Amniotic stem cell (primary cell): ENCODE measurements at places on chromosomes 7 and 10.

DNA sequence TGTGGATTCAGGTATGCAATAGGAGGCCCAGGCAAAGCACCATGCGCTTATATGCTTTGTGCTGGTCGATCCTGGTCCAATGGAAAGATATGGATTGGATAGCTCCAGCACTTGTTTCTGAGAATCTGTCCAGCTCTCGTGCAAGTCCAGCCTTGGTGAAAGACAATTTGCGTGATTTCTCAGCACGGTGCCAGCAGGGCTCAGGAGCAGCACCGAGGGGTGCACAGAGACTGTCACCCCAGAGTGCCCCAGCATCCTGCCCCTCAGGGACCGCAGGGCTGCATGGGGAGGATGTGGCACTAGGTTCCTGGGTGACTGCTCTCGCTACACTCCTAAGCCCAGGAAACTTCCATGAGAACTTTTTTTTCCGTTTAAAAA, 225.2 kb downstream of the WDR37 start:
- no peak for DNase-seq

DNA sequence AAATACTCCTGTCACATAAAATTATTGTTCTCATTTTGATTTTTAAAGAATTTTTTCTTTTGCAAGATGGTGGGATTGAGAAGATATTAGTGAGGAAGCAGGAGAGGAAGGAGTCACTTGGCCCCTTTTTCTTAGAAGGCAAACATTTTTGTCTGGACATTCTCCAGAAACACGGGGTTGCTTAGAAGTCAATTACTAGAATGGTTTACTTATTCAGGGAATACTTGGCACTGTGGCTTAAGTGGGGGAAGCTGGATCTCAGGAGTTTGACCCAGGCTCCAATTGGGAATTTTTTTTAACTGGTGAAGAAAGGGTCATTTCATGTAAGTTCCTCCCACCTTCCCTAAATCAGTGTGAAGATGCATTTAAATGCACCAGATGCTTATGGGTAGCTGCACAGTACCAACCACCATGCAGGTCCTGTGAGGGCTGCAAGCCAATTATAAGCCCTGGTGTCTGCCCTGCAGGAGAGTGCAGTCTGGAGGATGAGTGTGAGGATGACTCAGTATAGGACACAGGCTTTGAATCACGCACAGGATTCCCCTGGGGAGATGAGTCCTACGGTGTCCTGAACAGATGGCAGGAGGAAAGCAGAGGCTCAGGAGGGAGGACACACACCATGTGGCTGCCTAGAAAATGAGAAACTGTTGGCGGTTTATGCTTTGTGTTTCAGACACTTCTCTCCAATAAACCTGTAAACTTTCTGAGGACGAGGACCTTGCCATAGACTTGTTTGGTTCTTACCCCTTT, 299.1 kb downstream of the PLXNA4 start:
- no peak for DNase-seq

DNA sequence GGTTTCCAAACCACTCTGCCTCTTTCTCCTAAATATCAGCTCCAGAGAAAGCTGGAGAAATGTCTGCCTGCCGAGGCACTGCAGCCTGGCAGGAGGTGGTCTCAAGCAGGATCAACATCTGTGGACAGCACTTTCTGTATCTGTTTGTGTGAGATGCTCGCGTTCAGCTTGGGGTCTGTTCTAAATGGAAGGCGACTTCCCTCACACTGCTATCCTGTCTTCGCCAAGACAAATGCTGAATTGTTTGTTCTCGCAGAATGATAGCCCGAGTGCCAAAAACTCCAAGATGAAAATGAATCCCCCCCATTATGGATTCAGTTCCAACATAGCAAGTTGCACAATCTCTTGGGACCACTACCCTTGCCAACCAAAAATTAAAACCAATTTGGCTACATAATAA, 72.2 kb upstream of the PALS2 start:
- no peak for DNase-seq

DNA sequence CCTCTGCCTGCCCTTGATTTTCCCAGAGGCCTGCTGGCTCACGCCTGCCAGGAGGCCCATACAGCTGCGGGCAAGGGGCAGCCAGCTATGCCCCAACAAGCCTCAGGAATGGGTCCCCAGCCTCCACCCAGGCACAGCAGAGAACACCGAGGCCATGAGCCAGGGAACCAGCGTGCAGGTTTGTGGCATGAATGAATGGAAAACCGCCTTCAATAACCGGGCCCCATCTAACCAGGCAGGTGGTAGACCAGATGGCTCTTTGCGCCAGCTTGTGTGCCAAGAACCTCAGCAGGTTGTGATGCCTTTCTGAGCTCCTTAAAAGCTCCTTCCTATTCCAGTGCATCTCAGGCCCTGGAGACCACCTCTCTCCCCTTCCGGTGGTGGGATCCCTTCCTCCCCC, 50.2 kb downstream of the ELFN1 start:
- DNase-seq: no peak

GRCh38 chr7:135717693-135718092, 10.3 kb downstream of the SLC13A4 start:
- DNase-seq: no peak

DNA sequence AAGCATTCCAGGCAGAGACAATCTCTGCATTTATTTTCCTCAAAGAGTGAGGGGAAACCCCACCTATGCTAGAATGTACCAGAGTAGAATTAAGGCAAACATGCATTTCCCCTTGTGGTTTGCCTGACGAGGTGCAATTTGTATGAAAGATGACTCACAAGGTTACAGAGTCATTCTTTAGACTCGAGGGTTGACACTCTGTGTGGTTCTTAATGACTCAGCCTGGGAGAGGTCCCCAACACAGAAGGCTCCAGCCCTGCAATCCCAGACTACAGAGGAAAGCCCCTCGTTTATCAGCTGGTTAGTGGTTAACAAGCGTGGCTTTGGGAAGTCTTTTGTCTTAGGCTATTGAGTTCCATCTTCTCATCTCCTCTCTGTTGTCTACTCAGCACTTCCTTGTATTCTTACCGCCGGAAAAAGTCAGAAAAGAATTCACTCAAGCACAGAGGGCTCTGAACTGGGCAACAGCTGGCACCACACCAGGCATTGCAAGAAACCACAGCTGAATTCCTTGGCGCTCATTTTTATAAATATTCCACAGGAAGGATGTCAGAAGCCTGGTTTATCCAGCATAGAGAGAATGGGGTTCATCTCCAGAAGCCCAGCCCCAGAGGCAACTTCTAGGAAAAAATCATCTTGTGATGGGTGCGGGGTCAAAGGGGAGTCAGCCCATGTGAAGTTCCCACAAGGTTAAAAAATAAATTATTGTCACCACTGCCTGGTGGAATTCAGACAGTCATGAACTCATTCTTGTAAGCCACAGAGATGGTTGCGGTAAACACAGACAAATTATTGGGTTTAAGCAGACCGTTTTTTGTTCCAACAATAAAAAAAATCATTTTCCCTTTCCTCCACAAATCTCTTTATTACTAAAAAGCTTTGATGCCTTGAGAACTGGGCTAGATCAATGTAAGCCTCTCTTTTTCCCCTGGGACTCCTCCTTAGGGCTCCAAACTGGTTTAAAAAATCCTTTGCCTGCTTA, 24.5 kb upstream of the SVIL start:
- DNase-seq: peak; percentile 97

GRCh38 chr10:78072504-78072903, 38.8 kb downstream of the RPS24 start:
- DNase-seq: no peak

DNA sequence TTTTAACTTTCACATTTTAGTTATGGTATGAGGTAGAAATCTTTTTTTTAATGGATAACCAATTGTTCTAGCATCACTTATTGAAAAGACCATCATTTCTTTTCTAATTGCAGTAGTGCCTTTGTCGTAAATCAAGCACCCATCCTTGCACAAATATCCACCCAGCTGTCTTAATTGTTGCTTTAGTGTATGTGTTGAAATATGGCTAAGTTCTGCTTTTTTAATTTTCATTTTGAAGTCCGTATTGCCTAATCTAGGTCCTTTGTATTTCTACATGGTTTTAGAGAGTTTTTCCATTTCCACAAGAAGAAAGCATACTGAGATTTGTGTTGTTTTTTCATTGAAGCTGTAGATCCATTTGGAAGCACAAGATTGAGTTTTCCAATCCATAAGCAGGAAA, 259.6 kb upstream of the SEMA3E start:
- no peak for DNase-seq

DNA sequence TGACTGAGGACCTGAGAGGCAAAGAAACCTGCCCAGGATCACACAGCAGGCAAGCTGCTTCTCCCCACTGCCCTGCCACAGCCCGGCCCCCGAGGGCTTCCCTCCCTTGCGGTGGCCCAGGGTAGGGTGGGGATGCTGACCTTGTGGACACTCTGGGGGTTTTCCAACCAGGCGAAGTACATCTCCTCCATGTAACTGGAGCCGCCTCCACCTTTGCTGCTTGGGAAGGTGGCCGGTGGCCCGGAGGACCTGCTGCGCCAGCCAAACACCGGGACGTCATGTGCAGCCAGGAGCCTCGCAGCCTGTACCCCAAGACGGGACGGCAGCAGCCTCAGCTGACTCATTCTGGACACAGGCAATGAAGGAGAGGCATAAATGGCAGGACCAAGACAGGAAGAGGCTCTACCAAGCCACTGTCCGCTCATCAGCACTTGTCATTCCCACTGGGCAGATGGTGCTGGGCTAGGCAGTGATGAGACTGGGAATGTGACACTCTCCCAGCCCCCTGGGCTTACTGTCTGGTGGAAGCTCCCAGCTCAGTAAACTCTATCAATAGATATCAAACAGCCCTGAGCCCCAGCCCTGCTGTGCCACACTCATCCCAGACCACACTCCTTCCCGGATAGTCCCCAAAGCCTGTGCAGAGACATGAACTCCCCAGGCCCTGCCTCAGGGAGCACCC, 3.7 kb downstream of the OGDHL start:
- no peak for DNase-seq

- no peak for DNase-seq
Observed at GRCh38 chr7:105106473-105106872, 92.5 kb downstream of the KMT2E start.

DNA sequence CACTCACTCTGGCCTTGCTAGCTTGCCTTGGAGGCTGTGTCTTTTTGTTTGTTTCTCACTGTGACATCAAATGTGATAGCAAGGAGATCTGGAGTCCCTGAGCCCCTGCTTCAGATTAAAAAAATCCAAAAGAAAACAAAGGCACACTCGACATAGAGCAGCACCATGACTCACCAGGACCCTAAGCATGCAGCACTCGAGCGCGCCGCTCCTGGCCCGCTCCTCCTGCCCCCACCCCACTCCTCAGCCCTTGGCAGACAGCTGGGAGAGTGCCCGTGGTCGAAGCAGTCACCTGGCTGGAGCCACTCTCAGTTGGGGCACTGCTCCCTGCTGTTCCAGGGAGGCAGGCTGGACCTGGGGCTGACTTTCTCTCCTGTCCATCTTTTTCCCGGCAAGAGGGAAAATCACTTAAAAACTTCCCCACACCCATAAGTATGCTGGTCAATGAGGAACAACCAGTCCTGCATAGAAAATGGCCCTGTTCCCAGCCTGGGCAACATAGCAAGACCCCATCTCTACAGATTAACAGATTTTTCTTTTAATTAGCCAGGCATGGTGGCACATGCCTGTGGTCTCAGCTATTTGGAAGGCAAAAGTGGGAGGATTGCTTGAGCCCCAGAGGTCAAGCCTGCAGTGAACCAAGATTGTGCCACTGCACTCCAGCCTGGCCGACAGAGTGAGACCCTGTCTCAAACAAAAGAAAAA, 128.4 kb downstream of the PAXIP1 start:
- no peak for DNase-seq

DNA sequence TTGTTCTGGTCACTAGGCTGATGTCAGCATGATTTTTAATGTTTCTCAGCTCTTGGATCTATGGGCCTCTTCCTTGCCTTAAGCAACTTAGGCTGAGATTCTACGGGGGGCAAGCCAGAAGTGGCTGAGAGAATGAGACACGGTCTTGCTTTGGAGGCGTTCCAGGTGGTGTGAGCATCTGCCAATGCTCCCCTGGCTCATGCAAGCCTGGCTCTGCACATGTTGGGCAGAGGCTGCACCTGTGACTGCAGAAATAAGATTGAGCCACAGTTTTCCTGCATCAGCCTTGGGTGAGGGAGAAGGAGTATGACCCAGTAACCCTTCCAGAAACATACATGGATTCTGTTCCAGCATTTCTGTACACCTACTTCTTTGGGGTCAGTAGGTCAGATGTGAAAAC, 41.9 kb downstream of the C10orf120 start:
- no peak for DNase-seq

DNA sequence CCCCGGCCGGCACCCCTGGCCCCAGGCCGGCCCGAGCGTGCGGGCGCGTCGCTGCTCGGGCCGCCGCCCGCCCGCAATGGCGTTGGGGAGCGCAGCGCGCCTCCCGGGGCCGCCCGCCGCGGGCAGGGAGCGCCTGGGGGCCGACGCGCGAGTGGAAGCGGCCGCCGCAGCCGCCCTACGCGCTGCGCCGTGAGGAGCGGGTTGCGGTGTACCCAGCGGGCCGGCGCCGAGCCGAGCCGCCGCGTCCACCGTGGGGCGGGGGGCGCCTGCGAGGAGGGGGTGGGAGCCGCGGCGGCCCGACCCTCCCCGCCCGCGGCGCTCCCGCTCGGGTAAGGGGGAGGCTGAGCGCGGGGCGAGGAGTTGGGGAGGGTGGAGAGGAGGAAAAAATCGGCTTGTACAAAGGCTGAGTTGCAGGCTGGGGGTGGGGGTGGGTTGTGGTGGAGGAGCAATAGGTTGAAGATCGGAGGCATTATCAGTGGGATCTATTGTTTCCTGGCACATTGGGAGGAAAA, 473 bp downstream of the PPP1R9A start:
- DNase-seq: no peak

DNA sequence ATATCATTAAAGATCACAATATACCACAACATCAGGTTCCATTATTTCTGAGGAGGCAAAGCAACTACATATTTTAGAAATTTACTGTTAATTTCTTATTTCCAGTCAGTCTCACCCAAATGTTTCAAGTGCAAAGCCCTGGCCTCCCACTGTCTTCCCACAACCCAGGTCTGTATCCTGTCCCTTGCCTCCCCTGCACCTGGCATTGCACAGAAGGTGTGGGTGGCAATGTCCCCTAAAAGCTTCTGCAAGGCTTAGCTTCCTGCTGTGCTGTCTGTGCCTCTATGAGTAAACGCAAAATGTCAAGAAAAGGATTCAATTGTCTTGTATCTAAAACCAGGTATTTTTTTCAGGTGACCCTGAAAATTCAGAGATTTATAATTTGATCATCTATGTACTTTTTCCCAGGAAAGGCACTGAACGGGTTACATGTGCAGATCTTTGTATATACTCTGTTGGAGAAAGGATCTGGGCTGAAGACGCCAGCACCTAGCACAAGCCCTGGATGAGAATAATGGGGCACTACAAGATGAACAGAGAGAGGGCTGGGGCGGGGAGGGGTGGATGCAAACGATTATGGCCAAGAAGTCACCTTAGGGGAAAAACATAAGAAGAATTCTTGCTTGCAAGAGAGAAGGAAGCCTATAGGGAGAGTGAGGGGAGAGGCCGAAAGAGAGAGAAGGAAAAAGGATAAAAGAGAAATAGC, 3.1 kb upstream of the ANTXRL start:
- DNase-seq: no peak

GRCh38 chr7:92723943-92724342, 112.4 kb downstream of the CDK6 start:
- DNase-seq: no peak

- DNase-seq: no peak
Observed at GRCh38 chr7:142323706-142324105, 65.8 kb upstream of the PRSS58 start.
